ENCODE measurements at places on chromosomes 1 and 21.
A peak's percentile ranks its signal among the peaks of the same experiment; 100 is the strongest.

GRCh38 chr1:228407106-228408040 is 738 bp upstream of the TRIM11 start:
- DNase-seq = no peak

GRCh38 chr1:52919051-52919722 is 2.4 kb downstream of the ECHDC2 start:
- DNase-seq = no peak

DNA sequence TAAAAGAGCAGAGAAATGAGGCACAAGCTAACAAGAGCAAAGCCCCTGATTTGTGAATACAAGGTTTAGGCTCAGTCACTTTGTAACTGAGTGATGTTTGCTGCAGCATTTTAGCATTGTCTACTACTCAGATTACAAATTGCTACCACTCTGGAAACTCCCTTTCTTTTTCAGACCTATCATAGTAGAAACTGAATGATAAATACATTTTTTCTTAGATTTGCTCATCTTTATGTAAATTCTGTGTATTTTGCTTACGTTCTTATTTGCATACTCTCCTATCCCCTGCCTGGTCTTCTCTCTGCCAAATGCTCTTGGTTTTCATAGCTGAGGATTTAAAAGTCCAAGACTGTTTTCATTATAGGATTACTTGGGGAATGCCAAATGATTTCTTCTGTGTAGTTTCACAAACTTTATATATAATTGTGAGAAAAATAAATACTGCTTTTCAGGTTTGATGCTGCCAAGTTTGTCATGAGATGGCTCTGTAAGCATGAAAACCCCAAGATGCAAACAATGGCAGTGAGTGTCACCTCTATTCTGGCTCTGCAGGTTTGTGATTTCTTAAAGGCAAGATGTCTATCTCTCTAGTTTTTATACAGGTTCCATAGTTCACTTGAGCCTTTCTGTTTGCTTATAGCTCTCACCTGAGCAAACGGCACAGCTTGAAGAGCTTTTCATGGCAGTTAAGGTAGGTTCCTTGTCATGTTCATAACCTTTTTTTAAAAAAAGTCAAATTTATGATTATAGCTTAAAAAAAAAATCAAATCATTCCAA is 24.7 kb downstream of the ZYG11A start:
- peak; percentile 13 for DNase-seq

DNA sequence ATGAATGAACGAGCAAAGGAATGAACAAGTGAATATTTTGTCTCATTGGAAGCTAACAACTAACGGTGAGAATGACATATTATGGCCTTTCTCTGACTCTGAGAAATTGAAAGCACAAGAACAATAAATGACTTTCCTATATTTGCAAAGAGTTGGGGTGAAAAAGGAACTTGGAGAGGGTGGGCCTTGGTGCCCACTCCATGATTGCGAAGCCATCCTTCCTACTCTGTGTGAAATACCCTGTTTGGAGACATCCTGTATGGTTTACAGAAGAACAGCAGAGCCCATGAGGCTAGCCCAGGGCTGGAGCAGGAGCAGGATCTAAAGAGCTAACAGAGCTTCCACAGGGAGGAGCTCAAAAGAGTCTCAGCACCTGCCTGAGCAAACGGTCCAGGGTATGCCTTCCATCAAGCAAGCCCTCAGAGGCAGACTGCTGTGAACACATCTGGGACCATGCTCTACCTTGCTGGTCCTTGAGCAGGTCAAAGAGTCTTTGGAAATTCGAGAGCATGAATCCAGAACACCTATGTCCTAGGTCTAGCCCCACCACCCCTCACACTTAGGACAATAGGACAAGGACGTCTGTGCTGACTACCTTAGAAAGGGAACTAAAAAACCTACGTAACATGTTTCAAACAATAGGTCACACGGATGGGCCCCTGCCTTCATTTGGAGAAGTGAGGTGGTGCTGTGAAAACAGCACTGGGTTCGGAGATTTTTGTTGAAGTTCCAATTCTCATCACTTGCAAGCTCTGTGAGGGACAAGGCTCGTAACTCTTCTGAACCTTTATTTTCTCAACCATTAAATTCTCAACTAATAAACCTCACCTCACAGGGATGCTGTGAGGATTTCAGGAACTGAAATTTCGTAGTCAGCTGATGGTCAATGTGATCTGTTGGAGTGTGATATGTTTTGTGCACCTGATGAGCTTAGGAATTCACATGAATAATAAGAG is 377.4 kb downstream of the RRAGC start:
- DNase-seq = no peak

DNA sequence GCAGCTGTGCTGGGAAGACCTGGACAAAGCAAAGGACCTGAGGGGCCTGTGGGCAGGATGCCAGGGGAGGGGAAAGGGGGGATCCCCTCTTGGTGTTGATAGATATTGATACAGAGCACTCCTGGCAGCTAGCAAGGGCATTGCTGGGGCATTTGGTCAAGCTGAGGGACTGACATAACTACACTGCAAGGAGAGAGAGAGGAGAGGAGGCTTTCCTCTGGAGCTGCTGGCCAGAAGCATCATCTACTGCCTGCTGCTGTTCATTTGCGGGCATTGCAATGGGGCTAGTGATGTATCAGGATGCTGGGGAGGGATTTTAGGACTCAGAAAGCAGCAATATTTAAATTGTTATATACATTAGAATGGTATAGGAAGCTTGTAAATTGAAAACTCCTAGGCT is 142.0 kb downstream of the ZNF648 start:
- no peak for DNase-seq

- no peak for DNase-seq
Measured at GRCh38 chr1:39214021-39214713, 9.7 kb downstream of the MACF1 start.

- DNase-seq = no peak
Measured at GRCh38 chr1:201498621-201499020, 8.3 kb downstream of the CSRP1 start.

GRCh38 chr1:147434921-147435320 is 106.4 kb upstream of the BCL9 start:
- DNase-seq = peak; percentile 32

DNA sequence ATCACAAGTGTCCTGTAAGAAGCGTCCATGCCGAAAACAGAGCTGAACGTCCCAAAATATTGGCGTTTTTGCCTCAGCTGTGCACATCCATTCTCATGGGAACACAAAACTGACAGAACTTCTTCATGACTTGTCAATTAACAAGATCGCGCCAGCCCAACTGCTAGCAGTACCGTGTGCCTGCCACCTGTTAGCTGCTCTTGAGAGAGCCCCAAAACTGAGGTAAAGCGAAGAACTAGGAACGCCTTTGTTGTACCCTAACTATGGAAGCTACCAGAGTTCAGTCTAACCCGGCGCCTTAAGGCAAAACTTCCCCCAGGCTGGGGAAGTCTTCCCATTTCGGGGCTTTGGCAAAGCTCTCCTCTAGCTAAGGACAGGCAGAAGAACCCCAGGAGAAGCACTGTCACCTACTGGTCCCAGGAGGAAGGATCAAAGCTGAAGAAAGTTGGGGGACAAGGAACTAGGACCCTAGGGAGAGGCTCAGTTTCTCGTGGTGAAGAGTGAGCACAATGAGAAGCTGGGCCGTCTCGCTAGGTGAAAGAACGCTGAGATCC is 719 bp downstream of the EYA3 start:
- peak; percentile 75 for DNase-seq

- DNase-seq = no peak
Measured at GRCh38 chr21:15252431-15252830, 187.6 kb upstream of the NRIP1 start.

GRCh38 chr1:48916130-48917069 is 139.7 kb upstream of the BEND5 start:
- peak; percentile 46 for DNase-seq

DNA sequence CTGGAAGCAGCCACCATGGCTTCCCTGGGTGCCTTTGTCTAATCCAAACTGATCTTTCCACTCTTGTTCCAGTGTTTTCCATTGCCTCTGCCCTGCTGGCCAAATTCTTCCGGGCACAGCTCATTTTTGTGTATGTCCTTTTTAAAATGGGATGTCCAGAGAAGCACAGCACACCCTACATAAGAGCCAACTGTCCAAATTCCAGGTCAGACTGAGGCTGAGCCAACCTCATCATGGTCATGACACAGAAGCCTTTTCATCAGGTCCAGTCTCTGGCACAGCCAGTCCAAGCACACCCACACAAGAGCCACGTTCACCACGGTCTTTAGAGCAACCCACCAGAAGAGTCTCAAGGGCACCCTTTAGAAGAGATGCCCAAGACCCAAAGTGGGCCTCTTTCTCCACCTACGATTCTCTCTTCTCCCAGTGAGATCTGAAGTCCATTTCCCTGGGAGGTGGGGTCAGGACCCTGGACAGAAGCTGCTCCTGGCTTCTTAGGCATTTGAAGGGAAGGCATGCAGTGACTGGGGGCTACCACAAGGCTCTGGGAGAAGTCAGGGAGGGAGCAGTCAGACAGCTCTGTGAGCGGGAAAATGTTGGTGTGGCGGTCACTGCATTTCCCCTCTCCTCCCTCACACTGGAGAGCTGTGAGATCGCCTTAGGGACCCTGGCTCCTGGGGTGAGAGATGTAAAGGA is 53.2 kb downstream of the SYT2 start:
- DNase-seq = peak; percentile 16

DNA sequence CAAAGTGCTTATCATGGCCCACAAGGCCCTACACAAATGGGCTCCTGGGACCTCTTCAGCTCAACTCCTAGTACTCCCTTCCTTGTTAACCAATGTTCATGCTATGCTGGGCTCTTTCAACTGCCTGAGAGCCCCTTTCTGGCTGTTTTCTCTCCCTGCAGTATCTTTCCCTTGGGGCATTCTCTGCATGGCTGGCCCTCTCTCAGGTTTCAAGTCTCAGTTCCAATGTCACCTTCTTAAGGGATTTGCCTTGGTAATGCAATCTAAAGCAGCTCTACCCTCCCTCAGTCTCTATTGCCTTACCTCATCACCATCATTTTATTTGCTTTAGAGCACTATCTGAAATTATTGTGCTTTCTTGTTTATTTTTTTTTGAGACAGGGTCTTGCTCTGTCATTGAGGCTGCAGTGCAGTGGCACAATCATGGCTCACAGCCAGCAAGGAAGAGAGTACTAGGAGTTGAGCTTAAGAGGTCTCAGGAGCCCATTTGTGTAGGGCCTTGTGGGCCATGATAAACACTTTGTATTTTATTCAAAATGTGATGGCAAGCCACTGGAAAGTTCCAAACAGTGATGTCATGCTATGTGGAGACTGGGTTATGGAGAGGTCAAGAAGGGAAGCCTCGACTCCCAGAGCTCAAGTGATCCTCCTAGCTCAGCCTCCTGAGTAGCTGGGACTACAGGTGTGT is 63.4 kb upstream of the SRSF10 start:
- DNase-seq = no peak

GRCh38 chr1:244210884-244211558 is 159.9 kb downstream of the ZBTB18 start:
- DNase-seq = no peak

DNA sequence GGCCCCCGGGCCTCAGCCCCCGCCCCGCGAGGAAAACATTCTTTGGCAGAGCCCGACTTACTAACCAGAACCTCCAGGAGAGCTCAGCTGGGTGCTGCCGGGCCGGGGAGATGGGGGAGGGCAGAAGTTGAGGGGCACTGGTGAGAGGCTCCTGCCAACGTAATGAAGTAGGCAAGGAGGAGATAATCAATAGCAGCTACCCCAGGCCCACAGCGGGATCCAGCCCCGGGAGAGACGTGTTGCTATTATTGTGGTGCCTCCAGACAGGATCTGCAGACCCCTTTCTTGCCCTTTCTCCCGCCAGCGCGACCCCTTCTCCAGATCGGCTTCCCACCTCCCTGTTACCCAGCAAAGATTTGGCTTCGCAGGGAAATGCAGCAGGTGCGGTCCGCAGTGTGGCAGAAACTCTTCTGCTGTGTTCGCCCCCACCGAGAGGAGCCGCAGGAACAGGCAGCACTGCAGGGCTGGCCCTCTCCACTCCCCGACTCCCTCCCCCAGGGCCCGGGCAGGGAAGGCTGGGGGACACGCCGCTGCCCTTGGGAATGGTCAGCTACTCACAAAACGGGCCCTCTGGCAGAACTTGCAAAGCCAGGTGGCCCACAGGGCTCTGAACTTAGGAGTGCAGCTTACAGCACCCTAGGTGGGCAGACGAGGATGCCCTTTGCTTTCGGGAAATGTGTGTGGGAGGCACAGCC is 1.5 kb upstream of the KCNA2 start:
- DNase-seq = no peak

- no peak for DNase-seq
Measured at GRCh38 chr1:68438310-68438709, 11.4 kb downstream of the RPE65 start.

DNA sequence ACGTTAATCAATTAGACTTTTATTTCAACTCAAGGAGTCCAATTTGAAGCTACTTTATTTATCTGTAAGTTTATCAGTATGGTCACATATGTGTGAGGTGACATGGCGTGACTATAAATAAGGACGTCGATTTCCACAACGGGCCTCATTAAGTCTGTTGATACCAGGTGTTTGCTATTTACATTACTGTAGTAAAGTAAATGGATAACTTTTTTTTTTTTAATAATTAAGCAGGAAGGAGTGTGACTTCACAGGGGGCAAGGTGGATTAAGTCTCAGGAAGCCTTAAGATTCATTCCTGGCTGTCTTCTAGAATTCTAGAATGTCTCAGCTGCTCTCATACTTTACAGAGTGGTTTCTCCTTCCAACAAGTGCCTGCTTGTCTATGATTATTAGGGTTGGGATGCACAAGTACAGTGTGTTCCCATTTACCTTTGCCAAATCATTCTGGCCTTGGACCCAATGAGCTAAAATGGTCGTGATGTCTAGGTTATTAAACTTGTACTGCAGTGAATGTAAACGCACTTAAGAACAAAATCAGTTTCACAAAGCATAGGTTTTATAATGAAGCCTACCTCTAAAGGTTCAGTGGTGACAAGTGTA is 15.5 kb downstream of the MAP3K7CL start:
- no peak for DNase-seq

DNA sequence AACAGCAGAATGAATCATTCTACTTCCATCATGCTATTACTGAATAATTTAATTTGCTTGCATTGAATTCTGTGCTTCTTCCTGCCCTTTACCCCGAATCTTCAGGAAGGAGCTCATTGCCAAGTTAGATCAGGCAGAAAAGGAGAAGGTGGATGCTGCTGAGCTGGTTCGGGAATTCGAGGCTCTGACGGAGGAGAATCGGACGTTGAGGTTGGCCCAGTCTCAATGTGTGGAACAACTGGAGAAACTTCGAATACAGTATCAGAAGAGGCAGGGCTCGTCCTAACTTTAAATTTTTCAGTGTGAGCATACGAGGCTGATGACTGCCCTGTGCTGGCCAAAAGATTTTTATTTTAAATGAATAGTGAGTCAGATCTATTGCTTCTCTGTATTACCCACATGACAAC is 44.2 kb downstream of the MAP3K7CL start:
- no peak for DNase-seq

Measured in NAMALWA (cell line).